ENCODE measurements at places on chromosomes 2 and 18.
A peak's percentile ranks its signal among the peaks of the same experiment; 100 is the strongest.

- no peak for DNase-seq
Measured at GRCh38 chr2:179569831-179570233, 291.6 kb downstream of the ZNF385B start.

GRCh38 chr2:201280191-201281040 lies 20.1 kb downstream of the CASP8 start:
- DNase-seq: no peak

GRCh38 chr18:2994020-2994589 lies 18.8 kb downstream of the LPIN2 start:
- DNase-seq: no peak

DNA sequence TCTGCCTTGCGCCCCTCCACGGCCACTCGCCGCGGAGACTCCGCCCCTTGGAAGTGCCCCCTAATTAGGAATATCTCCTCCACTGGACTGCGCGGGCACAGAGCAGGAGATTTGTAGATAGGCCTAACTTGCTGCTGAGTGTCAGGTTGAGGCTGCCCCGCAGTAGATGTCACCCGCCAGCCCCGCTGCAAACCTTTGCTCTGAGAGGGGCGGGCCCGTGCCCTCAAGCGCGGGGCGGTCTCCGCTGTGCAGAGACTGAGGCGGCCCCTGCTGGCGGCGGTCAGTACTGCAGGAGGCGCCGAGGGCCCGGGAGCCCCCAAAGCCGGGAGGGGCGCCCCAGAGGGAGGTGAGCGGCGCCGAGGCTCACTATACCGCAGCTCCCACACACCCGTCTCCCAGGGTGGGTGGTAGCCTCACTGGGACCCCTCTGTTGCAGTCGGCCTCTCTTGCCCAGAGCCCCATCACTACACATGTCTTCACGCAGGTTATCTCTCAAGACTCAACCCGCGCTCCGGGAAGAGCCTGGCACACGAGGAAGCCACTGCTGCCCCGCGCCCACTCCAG lies 2.9 kb upstream of the NEURL3 start:
- DNase-seq: peak; percentile 41

DNA sequence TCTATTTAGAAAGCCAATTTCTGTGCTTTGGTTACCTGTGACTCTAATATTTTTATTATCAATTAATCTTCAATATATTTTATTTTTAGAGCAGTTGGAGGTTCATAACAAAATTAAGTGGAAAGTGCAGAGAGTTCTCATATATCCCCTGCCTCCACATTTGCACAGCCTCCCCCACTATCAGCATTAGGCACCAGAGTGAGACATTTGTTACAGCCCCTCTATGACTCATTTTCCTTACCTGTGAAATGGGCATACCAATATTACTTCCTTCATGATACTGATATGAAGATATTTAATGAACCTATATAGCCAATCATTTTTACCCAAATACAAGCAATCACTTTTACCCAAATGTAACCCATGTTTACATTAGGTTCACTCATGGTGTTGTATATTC lies 34.0 kb upstream of the CYTIP start:
- no peak for DNase-seq

DNA sequence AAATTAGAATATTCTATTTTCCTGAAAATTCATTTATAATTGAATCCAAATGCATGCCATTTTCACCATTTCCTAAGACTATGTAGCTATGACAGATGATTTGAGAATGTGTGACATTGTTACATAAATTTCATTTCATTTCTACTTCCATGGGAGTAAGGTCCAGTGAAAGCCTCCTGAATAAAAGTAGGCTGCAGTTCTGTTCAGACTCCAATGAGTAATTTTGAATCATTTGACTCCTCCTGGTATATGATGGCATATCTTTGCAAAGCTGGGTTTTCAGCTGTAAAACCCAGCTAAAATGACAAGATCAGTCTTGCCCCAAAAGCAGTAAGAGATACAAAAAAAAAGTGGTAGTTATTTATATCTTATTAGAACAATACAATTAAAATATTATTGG lies 101.0 kb upstream of the DNAJC10 start:
- no peak for DNase-seq

DNA sequence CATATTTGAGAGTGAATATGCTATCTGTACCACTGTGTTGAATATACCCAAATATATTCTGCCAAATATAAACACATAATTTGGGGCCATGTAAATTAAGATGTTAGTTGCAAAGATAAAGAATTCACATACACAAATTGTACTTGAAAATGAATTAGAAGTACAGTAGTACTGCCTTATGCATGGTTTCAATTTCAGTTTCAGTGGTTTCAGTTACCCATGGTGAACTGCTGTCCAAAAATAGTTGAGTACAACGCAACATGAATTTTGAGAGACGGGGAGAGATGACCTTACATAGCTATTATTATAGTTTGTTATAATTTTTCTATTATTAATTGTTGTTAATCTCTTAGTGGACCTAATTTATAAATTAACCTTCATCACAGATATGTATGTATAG lies 1313.0 kb upstream of the FAM98A start:
- DNase-seq: no peak

GRCh38 chr2:220163486-220163885 lies 536.1 kb downstream of the SLC4A3 start:
- DNase-seq: no peak

DNA sequence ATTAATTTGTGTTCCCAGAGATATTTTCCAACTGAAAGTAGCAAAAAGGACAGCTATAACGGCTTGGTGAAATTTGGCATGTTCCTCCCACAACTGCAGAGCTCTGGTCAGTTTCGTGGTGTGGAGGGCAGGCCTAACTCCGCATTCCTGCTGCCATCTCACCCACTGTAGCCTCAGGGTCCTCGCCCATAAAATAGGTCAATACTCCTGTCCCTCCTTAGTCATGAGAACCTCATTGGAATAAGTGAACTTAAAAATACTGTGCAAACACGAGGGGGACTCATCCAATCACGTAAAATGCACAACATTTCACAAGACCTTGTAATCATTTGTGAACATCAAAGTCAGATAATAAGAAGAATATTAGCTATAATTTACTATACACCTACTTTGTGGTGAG lies 143.5 kb upstream of the NCKAP5 start:
- no peak for DNase-seq

GRCh38 chr2:120683701-120684100 lies 52.0 kb upstream of the GLI2 start:
- no peak for DNase-seq

Measured in AML-193 (cell line).